NCI-H1436 treated with DMSO at 0.1 percent for 48 hours (cell line): ENCODE measurements at places on chromosomes 4 and X.

DNA sequence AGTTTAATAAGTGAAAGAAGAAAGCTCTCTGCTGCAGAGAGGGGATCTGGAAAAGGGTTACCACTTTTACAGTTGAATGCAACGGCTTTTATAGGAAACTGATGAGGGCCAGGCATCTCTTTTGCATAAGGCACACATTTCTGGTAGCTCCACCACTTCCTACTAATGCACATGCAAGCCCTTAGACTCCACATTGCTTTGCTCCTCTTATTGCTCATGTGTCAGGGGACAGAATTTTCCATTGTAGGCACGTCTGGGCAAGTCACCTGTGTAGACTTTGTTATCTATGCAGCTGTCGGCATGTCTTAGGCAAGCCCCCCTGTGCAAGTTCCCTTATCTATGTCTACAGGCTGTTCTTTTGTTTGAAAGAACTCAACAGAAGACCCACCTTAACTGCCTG is 294.6 kb upstream of the STS start:
- no peak for DNase-seq

DNA sequence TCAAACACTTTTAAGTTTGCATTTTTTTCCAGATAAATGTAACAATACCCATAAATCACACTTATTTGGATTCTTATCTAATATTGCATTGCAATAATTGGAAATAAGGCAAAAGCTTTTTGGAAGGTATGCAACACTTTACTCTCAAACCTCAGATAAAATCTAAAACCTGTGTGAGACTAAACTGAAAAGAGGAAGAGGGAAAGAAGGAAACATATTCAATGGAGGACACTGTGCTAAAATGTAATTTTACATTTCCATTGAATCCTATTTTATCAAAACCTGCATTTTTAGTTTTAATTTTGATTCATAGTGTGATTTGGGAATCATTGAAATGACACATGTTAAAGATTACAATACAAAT is 99.4 kb downstream of the HPGD start:
- DNase-seq: no peak

DNA sequence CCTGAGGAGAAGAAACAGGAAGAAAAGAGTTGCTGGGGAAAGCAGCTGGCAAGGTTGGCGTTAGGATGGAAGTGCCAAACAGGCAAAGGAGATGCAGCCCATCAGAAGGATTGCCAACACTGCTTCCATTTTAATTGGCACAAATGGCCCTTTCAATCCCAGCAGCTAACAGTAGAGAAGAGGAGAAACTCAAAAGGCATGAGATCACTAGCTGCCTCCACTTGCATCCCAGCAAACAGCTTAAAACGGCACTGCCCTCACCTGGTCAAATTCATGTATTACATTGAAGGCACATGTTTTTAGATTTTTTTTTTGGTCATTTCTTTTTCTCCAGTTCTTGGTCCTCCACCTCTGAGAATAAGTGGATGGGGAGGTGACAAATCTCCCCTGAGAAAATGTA is 14.9 kb upstream of the LOC101059915 start:
- DNase-seq: peak; percentile 9

- DNase-seq: no peak
These were observed 34.9 kb upstream of the CCNI start for GRCh38 chr4:77110730-77111129.

DNA sequence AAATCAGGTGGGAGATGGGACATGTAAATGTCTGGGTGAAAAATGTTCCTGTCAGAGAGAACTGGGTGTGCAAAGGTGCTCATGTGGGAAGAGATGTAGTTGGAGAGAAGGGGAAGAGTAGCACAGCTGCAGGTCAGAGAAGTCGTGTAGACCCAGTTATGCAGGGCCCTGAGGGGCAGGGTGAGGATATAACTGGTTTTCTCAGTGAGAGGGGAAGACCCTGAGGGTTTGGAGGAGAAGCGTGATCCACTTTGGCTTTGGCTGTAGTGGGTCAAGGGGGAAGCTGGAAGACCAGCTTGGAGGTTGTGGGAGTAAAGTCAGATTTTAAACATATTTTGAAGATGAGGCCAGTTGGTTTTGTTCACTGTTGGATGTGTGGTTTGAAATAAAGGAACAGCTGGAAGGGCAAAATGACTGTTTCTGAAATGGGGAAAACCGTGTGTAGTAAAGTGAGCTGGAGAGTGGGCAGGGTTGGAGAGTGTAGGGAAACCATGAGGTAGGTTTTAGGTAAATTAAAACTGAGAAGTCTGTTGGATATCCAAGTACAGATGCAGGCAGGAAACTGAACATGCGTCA is 44.2 kb downstream of the NAP1L5 start:
- DNase-seq: no peak

GRCh38 chrX:115400960-115401359 is 111.4 kb downstream of the LUZP4 start:
- DNase-seq: no peak

DNA sequence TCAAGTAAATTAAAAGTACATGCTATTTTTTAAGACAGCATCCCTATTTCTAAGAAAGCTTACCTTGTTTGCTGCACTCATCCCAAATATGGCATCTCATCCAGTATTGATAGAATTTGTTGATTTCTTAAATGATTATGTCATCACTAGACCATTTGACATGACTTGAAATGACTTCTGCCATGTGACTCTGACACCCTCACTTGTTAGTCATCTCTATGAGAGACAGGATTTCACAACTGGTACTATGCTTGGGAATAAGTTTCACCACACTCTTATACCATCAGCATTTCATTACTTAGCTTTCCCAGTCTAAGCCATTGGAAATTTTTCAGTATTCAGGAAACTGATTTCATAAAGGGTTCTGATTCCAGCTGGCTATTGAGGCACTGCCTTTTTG is 55.3 kb downstream of the TMPRSS11F start:
- DNase-seq: no peak

GRCh38 chr4:53654300-53654758 is 63.0 kb upstream of the LNX1 start:
- DNase-seq: no peak

DNA sequence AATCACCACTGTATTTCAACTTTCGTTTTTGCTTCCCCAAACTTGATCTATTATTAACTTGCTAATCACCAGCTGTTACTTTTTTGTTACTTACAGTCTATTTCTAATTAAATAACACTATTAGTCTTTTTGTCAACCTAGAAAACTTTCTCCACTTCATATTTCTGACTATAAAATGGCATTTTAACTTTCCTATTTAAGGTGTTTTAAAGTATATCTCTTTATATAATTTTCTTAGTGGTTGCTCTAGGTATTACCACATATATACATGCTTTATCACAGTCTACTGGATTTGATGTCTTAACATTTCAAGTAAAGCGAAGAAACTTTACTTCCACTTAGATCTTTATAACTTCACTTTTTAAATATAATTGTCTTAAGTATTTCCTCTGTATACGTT is 421.2 kb downstream of the DCAF12L2 start:
- DNase-seq: no peak

DNA sequence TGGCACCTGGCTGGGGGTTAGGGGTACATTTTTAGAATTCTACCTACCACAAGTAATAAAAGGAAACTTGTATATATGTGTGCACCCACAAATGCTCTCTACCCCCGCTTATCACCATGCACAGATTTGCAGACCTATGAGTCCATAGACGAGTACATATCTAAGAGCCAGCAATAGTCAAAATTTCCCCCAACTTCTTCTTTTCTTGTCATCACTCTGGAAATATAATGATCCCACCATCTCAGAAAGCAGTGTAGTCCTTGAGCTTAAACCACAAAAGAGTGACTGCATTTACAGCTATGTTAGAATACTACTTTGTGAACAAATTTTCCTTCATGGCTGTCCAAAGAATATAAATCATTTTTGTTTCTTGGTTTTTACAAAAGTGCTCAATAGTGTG is 66.1 kb downstream of the LHFPL1 start:
- DNase-seq: no peak

- no peak for DNase-seq
These were observed 161.7 kb downstream of the RASL11B start for GRCh38 chr4:53023677-53024299.

- DNase-seq: no peak
These were observed 16.1 kb upstream of the TASL start for GRCh38 chrX:30593440-30594200.

DNA sequence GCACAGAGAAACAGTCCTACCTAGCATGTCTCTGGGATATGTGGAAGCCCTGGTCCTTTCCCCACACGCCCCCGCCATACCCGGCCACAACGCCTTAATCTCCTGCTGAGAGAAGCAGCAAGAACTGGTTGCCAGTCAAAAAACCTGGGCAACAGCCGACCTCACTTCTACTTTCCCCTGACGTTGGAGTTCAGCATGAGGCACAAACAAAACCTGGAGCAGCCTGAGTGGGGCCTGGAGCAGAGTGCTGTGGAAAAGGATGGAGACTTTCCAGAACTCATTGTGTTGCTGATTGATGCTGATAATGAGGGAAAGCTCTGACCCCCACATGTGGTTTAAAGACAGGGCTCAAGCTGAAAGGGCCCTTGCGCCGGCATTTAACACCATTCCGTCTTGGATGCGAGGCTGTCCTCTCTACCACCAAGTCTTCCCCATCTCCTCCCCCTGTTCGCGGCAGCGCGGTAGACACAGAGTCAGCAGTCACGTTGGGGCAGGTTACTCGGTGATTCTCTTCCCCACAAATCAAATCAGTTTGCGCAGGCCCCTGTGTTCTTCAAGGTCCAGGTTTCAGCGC is 666 bp downstream of the CCDC158 start:
- no peak for DNase-seq

GRCh38 chrX:153981771-153982533 is 9.4 kb downstream of the TMEM187 start:
- no peak for DNase-seq

DNA sequence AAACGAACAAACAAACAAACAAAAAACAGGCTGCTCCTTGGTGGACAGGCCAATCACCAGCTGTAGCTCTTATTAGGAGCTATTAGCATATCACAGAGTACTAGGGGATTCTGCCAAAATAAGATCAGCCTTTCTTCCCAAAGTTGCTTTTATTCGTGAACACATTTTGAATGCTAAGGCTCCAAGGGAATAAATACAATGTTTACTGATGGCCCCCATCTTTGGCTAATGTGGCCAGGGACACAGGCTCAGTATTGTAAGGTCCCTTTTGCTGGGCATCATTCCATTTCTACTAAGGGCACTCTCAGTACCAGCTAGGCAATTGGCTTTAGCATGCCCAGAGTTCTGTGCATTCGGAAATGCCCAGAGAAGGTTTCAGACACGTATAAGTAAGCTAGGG is 84.3 kb downstream of the GPC4 start:
- DNase-seq: no peak

- no peak for DNase-seq
These were observed 1.7 kb upstream of the CXCR3 start for GRCh38 chrX:71619986-71620385.

DNA sequence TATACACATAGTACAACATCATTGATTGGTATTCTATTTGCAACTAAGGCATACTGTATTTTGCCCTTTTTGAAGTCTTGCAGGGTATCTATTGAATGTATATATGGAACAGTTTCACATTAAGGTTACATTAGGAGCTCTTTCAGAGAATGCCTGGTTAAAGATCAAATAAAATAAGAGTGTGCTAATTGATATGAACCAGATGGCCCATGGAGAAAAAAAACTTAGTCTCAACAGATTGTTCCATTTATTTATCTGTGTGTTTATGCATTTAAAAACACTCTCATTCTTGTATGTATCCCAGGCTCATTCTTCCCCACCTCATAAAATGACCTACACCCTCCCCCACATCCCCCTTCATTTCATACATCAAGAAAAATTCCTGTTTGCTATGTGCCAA is 35.2 kb upstream of the GRIA2 start:
- no peak for DNase-seq

DNA sequence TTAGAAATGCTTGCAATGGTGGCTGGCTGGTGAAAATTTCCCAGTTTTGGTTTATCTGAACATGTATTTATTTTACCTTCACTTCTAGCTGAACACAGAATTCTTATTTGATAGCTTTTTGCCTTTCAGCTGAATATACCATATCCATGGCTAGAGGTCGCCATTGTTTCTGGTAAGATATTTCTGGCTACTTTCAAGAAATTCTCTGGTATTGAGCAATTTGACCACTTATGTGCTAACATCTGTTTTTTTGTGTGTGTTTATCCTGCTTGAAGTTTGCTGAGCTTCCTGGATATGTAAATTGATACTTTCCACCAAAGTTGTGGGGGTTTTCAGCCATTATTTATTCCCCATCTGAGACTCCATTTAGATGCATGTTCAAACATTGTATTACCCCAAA is 75.4 kb downstream of the FBXW7 start:
- DNase-seq: no peak

GRCh38 chr4:53576676-53577372 is 14.5 kb downstream of the LNX1 start:
- no peak for DNase-seq

DNA sequence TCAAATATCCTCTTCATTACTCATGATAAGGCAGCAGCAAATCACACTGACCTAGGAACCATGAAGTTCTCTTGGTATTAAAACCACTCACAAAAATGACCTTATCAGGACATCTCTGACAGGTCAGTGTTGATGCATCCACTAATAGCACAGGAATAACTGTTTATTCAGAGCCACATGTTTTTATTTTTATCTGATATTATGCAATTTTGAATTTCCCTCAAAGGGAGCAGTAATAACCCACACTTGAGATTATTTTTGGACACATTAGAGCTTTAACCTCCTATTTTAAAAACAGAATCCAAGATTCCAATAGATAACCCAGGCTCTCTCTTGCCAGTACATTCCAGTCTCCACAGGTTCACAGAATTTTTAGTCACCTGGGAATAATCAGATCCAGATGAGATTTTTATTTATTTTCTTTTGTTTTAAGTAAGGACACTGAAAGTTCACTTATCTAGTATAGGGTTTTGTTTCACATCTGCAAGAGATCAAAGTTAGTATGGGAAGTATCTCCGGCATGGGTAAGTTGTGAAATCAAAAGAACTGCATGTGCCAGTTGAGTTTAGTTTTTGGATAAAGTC is 36.3 kb upstream of the MYOZ2 start:
- no peak for DNase-seq

- no peak for DNase-seq
These were observed 975.4 kb upstream of the NDST4 start for GRCh38 chr4:116088771-116089170.

DNA sequence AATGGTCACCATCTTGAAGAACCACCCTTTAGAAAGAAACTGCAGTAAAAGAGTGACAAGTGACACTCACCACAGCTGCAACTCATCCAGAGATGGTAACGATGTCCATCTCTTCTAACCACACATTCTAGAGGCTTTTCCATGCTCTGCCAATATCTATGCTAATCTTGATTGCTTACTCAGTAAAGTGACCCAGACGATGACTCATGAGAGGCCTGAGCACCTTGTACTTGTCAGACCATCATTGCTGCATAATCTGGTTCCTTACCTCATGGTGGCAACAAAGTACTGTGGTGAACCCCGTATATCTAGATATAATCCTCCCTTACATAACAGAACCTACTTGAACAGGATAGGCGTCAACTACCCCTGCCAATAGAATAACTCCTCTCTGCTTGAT is 75.6 kb downstream of the CCNG2 start:
- DNase-seq: no peak

- DNase-seq: no peak
These were observed 2.2 kb downstream of the SORCS2 start for GRCh38 chr4:7194251-7195140.

- DNase-seq: no peak
These were observed 122.0 kb upstream of the PUDP start for GRCh38 chrX:7269991-7270390.
